LoVo (cell line): ENCODE measurements at places on chromosomes 3 and 15.

GRCh38 chr15:60829416-60829815 is 350.5 kb upstream of the ICE2 start:
- DNase-seq: no peak

GRCh38 chr3:22159004-22159695 is 408.1 kb upstream of the ZNF385D start:
- peak; percentile 8 for DNase-seq

DNA sequence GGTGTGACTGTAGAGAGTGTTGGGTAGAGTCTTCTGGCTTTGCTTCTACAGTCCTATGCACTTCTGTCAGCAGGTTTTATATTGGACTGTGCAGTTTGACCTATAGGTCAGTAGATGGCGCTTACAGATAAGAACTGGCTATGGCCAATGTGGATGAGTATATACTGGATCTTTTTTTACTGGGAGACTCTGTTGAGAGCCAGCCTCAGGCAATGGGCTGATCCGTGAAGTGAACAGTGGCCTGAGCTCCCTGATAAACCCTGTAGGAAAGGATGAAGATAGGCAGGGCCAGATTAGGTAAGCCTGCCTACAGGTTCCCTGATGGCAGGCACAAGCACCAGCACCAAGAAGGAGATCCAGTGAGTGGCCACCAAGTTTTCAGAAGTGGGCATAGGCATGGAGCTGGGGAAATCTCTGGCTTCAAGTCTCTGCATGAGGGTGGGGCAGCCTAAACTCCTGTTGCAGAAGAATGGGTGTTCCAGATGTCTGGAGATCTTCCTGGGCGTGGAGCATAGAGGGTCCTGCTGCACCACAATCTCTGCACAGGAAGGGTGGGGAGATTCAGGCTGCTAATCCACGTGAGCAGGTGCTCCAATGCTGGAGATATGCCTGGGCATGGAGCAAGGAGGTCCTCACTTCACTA is 326.0 kb upstream of the SGO1 start:
- DNase-seq: peak; percentile 44

- no peak for DNase-seq
Observed at GRCh38 chr3:69097407-69098086, 12.8 kb downstream of the ARL6IP5 start.

GRCh38 chr3:193910886-193911738 is 224.8 kb upstream of the HES1 start:
- no peak for DNase-seq

DNA sequence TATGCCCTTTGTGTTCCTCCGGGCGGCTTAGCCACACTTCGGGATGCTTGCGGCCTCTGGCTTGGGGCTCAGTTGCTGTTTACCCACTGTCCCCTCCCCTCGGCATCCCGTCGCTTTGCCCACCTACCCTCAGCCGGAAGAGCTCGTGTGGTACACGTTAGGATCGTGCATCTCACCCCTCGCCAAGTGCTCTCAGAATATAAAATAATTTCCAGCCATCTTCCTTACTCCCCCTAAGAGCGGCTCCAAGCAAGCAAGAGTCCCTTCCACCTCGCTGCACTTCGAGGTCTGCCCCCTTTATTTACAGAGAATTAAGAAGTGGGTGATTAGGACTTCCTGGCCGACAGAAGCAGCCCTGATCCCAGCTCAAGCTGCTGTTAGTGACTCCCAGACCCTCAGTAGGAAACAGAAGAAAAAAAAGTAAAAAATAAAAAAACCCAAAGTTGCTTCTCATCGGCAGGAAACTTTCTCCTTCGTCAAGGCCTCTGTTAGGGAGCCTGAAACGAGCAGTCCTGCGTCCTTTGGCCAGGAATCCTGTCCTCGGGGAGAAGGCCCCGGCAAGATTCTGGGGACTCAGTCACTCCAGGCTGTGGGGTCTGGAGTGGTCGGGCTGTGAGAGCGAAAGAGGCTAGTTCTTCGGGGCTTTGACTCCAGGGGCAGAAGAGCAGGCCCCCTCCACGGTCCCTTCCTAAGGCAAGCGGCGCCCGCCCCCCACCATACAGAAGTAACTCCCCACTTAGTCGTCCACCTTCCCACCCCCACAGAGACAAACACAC is 3.0 kb downstream of the MEIS2 start:
- DNase-seq: no peak

GRCh38 chr3:31659246-31659645 is 126.5 kb downstream of the STT3B start:
- no peak for DNase-seq

- no peak for DNase-seq
Observed at GRCh38 chr3:158086776-158087175, 19.4 kb downstream of the SHOX2 start.

- no peak for DNase-seq
Observed at GRCh38 chr15:37771465-37771864, 163.0 kb upstream of the TMCO5A start.

DNA sequence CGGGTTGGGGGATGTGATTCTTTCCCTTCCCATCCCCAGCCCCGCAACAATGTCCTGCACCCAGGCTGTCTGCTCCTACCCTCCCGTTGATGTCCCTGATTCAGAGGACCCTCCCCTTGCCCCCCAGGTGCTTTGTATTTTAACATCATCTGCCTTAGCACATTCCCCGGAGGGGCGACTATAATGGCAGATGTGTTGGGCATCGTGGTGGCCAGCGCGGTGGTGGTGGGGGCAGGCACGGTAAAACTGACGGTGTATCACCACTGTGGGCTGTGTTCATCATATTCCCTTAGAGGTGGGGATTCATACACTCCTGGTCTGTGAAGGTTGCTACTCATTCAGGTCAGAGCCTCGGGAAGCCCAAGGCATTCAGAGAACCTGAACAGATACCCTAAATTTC is 173.0 kb downstream of the ADAMTS17 start:
- DNase-seq: no peak

DNA sequence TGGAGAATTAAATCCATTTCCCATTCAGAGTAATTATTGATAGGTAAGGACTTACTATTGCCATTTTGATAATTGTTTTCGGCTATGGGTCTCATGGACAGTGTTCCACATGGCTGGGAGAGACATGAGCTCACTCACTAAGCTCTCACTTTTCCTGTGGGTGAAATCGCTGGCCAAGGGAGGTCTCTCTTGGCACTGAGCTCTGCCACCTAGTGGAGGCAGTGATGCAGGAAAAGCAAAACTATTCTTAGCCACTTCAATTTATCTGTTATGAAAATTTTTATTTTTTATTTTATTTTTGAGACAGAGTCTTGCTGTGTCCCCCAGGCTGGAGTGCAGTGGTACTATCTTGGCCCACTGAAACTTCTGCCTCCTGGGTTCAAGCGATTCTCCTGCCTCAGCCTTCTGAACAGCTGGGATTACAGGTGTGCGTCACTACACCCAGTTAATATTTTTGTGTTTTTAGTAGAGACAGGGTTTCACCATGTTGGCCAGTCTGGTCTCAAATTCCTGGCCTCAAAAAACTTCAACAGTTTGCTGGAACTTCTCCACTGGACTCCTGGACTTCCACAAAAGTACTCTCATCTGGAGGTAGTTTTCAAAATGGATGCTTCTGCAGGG is 4.7 kb upstream of the RNF13 start:
- peak; percentile 72 for DNase-seq

DNA sequence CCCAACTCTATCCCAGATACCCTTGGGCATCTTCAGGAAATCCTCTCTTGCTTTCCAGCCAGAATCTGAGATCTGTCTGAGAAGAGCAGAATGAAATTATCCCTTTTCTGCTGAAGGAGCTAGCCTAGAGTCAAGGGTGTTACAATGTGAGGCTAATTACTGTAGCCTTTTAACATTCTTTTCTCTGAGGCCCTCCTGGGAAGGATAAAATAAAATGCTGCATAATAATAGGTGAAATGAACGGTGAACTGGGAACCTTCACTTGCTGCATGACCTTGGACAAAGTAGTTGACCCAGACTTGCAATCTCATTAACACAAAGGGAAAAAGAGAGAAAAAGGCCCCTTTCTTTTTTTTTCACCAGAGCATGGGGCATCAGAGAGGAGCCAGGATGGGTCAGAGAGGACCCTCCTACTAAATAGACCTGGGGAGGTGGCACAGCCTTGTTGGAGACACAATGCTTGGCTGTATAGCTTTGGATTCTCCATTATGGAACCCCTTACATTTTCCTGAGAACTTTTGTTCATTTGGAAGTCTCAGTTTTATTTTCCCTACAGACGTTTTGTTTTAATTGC is 137.0 kb upstream of the LIPC start:
- no peak for DNase-seq

DNA sequence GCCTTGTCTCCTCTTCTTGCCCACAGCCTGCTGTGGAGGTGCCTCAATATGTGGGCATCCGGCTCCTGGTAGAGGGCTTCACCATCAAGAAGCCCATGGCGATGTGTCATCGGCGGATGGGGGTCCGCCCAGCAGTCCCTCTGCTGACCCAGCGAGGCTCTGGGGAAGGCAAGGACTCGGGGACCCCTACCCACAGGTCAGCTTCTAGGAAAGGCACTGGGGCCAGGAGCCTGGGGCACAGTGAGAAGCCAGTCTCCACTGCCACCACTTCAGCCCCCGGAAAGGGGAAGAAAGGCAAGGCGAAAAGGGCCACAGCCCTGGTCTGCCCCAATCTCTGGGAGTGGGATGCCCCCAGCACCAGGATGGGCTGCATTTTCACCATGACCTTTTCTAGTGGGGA is 10.7 kb downstream of the RPUSD3 start:
- no peak for DNase-seq

GRCh38 chr3:48656841-48657281 is 5.8 kb downstream of the CELSR3 start:
- no peak for DNase-seq

DNA sequence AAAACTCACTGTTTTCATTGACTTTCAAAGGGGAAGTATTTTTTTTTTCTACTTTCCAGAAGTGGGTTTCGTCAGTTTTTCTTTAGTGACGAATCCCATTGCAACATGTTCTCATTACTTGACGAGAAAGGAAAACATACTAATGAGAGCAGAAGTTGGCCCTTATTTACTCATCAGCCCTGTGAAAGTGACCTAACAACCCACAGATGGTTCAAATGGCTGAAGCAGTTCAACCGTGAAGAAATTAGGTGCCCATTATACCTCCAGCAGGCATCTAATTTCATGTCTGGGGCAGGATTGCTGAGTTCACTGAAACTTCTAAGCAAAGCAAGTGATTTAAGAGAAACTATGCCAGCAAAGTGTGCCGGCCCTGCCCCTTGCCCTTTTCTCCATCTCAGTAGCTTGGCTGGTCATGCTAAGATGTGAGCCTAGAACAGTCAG is 9.0 kb downstream of the AQP9 start:
- DNase-seq: no peak

DNA sequence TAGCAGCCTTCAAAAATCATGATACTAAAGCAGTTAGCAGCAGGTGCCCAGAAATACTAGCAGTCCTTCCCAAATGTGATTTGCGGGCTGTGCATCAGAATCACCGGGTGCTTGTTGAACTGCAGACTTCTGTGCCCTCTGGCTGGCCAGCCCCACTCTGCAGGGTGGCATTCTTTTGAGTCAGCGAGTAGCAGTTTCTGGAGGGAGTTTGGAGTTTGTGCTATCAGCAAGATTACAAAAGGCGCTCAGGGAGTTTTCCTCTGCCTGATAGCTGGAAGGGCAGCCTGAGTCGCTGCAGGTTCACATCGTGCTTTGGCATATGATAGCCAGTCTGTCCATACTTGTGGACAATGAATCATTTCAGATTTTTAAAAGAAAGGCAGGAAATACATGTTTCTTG is 57.6 kb downstream of the CLDN11 start:
- DNase-seq: no peak
